Left cardiac atrium (tissue), 4 donors: ENCODE measurements at places on chromosomes 1 and 21. TPM values are rescaled to one million over a fixed set of nuclear protein-coding genes. Genes with fewer than 3 reads are reported as not detected.

GRCh38 chr1:40628903-40629292, 36.6 kb downstream of the RIMS3 start:
- no peak for DNase-seq

- DNase-seq: no peak
Measured at GRCh38 chr1:230746617-230747016, 571 bp upstream of the CAPN9 start.

DNA sequence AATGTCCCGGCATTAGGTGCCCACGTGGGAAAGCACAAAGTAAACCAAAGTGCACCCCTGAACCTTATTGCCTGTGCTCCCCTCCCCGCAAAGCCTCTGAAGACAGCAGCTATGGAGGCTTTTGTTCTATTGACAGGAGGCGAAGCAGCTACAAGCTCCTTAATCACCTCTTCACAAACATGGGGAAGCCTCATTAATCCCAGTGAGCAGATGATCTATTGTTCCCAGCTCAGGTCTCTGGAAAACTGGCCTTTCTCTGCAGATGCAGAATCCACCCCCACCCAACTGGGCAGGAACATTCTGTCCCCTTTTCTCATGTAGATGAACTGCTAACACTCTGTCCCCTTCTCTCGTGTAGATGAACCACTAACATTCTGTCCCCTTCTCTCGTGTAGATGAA, 190.5 kb upstream of the CSF3R start:
- DNase-seq: no peak

KCNA2 gene
- total RNA-seq: 1.8 TPM

GRCh38 chr1:73820843-73821242, 377.1 kb downstream of the LRRIQ3 start:
- DNase-seq: no peak

GRCh38 chr1:17825273-17826164, 70.4 kb downstream of the ACTL8 start:
- no peak for DNase-seq

- no peak for DNase-seq
Measured at GRCh38 chr1:175984813-175985212, 222.3 kb downstream of the COP1 start.

GRCh38 chr1:61975638-61976037, 219.0 kb upstream of the L1TD1 start:
- no peak for DNase-seq

DNA sequence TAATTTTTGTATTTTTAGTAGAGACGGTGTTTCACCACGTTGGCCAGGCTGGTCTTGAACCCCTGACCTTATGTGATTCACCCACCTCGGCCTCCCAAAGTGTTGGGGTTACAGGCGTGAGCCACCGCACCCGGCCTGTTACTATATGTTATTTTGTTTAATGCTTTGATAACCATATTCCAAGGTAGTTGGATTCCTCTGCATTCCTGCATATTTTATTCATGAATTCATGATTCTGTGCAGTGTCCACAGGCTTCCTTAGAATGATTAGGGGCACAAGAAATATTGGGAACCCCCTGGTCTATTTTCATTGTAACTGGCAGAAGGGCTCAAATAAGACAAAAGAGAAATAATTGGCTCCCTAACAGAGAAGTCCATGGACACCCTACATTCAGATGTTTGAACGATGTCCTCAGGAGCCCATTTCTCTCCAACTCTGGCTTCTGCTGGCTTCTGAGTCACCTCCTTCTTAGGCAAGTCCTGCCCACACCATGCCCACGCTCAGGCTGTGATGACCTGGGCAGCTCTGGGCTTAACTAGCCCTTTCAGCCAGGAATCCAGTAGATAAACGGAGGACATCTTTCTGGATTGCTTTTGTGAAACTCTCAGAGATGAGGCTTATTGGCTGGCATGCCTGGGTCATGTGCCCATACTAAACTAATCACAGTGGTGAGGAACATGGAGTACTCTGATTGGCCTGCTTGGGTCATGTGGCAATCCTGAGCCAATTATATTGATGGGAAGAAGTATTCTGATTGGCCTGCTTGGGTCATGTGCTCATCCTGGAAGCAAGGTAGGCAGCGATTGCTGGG, 32.6 kb downstream of the TNFRSF8 start:
- DNase-seq: no peak
